ENCODE measurements at places on chromosomes 6 and 20.

DNA sequence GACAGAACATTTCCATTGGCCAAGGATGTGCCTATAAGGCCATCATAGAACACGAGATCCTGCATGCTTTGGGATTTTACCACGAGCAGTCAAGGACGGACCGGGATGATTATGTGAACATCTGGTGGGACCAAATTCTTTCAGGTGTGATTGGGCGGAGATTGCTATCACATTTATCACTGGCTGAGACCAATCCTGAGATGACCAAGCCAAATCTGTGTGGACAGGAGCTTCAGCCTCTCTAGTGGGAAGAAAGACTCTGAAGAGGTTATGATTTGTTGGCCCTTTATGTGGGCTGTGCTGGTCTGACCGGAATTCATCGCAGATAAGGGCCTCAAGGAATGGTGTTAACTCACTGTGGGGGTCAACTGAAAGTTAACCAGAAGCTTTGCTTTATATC is 26.4 kb downstream of the MEP1A start:
- DNase-seq: no peak

GRCh38 chr20:50304923-50305635 is 114.4 kb downstream of the CEBPB start:
- no peak for DNase-seq

DNA sequence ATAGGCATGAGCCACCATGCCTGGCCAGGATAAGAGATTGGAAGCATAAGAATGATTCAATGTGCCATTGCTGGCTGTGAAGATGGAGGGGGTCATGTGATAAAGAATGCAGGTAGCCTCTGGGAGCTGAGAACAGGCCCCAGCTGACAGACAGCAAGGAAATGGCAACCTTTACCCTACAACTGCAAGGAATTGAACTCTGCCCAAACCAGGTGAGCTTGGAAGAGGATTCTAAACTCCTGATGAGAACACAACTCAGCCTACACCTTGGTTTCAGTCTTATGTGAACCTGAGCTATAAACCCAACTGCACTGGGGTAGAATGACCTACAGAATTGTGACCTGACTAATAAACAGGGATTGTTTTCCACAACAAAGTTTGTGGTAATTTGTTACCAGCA is 82.0 kb upstream of the AKIRIN2 start:
- no peak for DNase-seq

GRCh38 chr20:58138395-58138794 is 90.1 kb downstream of the ANKRD60 start:
- DNase-seq: no peak

Data from stimulated activated CD8-positive, alpha-beta memory T cell treated with anti-CD3 and anti-CD28 coated beads, Interleukin-7, amount 100 ng/mL, for 48 hours (primary cell).